Activated effector memory CD4-positive, alpha-beta T cell treated with Interleukin-2 at 50 U/mL for 16 hours (primary cell): ENCODE measurements at places on chromosomes 2 and 18.

DNA sequence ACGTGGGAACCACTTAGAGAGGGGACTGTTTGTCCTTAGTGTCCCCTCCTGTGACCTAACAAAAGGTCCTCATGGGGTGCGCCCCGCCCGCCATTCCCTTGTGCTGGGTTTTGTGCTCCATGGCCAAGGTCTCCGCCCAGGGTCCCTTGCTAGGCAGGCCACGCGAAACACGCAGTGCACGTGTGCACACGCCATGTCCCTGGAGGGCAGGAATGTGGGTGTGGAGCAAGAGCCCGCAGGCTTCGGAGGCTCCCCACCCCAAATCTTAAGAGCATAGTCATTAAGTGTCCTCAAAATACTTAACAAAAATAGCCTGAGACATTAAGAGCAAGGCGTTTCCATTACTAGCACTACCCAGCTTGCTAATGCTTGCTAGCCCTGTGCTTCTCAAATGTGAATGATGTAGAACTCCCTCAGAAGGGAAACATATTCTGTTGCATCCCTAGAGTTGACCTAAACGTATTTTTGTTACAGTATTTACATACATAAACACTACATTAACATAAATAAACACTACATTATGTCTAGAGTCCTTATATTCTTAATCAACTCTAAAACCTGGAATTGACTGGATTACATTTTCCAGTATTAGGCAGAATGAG is 117.6 kb upstream of the APCDD1 start:
- DNase-seq = no peak

- DNase-seq = no peak
These were observed 4.5 kb upstream of the STPG4 start for GRCh38 chr2:47159627-47160026.

- DNase-seq = no peak
These were observed 290.7 kb upstream of the EPAS1 start for GRCh38 chr2:46006473-46007025.

GRCh38 chr18:3455907-3456685 is 6.1 kb downstream of the TGIF1 start:
- no peak for DNase-seq

- DNase-seq = no peak
These were observed 154.9 kb upstream of the NDUFV2 start for GRCh38 chr18:8947566-8947965.

- no peak for DNase-seq
These were observed 93.7 kb downstream of the DYNAP start for GRCh38 chr18:54684784-54685183.

- no peak for DNase-seq
These were observed 807 bp downstream of the GAREM1 start for GRCh38 chr18:32469691-32470459.
